Natural killer cell (primary cell): ENCODE measurements at places on chromosomes 3 and 15.

GRCh38 chr3:16134173-16134928, 40.1 kb upstream of the GALNT15 start:
- no peak for DNase-seq

DNA sequence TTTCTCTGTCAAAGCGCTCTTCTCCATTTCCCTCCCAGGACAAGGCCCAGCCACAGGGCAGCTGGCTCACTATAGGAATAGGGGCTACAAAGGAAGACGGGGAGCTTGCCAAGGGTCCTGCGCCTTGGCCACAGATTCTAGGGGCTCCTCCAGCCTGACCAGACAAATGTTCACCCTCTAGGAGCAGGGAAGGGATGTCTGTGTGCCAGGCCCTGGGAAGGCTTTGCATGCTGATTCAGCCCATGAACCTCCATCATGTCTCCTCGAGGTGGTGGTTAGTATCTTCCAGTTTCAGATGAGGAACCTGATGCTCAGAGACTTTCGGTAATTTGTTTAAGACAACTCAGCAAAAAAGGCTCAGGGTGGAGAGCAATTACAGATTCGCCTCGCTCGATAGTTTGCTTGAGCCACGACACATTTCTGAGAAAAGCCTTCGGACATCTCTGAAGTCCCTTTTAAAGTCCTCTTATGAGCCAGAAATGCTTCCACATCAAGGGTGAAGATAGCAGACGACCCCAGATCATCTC, 110.0 kb downstream of the XXYLT1 start:
- DNase-seq, result no peak

DNA sequence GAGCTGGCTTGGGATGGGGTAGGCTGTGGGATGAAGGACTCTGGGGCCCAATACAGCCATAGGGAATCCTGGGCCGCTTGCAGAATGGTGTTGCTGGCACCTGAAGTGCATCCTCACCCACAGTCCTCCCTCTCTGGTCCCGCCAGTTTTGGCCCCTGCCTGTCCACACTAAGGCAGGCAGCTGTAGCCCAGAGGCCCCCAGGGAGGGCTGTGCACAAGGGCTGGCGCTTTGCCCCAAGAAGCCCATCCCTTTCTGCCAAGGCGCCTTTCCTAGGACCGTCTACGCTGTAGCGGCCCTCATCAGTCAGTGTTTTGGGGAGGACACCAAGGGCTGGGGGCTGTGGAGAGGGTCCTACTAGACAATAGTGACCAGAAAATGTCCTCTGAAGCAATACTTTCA, 116.2 kb upstream of the ABHD17C start:
- no peak for DNase-seq

DNA sequence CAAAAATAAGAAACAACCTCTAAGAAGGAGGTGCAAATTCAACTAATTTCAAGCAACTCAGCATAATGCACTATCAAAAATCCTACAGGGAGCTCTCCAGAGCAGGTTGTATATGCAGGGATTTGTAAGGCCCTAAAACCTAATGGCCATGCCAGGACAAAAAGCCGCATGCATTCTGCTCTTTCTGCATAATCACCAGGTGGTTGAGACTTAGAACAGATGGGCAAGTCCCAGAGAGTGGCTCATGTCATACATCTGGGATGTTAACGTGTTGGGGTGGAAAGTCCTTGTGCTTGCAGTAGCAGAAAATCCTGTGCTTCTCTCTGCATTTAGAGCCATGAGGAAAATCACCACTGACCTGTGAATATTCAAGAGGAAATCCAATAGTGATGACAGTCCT, 1002.9 kb downstream of the AGBL1 start:
- no peak for DNase-seq
